Stimulated activated naive CD8-positive, alpha-beta T cell treated with anti-CD3 and anti-CD28 coated beads, Interleukin-15, amount 100 ng/mL, for 72 hours (primary cell): ENCODE measurements at places on chromosomes 1 and 21.

GRCh38 chr1:158801396-158801795 lies 20.4 kb upstream of the OR6N2 start:
- no peak for DNase-seq

- DNase-seq: no peak
Measured at GRCh38 chr1:230156068-230156467, 89.0 kb downstream of the GALNT2 start.

DNA sequence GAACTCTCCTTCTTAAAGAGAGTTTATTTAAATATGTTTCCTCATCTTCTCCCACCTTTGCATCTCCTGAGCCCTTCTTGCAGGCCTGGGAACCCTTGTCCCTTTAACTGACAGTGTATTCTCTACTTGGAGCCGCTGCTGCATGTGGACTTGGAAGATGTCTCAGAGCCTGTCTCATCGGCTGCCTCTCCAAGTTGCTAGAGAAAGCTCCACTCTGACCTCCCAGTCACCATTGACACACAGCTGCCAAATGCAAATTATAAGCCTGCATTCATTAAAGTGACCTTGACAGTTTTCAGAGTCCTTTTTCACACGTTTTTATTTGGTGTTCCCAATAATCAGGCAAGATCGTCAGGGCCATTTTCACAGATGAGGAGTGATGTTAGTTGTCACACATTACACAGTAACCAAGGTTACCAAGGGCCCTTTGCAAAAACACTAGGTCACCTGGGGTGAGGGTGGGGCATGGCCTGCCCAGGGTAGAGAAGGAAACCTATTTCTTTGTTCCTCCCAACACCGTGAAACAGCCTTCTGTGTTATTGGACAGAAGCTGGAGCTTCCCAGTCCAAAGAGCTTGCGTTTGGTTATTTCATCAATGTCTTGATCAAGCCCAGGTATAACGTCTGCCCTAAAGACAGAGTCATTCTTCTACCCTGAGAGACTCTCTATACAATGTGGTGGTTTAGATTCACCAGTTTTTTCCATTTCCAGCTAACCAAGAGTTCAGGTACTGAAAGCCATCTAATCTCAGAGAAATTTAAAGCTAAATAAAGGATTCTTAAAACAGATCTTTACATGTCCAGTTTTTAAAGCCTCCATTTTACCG lies 164.1 kb downstream of the GALNT2 start:
- DNase-seq: no peak

DNA sequence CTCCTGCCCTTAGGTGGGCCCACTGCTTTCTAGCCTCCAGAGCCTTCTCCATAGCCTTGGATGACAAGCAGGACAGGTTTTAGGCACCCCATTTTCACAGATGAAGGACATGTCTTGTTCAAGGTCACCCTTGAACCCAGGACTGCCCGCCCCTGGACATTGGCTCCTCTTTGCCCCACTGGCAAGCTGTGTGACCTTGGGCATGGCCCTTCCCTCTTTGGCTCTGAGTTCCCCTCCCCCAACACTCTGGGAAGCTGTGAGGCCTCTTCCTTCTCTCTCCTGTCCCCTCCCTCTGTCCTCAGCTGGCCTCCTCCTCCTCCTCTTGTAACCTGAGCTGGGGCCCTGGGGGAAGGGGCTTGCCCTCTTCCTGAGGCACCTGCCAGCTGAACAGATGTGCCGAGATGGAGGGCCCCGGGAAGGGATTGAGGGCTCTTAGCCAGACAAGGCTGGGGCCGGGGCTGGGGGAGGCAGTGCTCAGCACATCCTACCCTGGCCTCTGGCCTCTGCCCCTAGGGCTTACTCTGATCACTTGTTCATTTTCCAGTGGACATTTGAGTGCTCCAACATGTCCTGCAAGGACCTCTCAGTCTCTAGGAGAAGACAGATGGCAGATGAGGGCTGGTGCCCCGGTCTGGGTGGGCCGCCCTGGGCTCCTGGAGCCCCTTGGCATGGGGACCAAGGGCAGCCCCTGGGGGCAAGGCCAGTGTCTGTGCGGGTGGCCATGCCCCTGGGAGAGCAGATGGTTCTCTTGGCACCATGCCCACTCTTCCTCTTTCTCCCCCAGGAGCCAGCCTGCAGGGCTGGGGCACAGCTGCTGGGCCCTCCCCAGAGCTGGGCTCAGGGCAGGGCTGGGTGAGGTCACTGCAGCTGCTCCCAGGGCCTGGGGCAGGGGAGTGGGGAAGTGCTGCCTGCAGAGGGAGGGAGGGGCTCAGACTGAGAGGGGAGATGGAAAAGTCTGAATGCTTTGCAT lies 10.7 kb downstream of the FOXO6 start:
- DNase-seq: no peak

DNA sequence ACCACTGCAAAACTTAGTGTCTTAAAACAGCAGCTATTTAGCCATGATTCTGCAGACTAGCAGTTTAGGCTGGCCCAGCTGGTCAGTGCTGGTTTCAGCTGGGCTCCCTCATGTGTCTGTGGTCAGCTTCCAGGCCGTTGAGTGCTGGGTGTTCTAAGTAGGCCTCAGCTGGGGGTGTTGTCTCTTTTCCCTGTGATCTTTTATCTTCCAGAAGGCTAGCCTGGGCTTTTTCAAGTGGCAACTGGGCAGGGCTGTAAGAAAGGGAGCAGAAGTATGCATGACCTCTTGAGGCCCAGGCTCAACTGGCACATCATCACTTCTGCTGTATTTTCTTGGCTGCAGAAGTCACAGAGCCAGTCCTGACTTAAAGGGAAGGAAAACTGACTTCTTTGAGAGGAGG lies 136.1 kb downstream of the KIF26B start:
- DNase-seq: no peak

- DNase-seq: no peak
Measured at GRCh38 chr1:165912638-165913037, 85.2 kb downstream of the UCK2 start.

- peak; percentile 74 for DNase-seq
Measured at GRCh38 chr1:34742667-34743270, 12.1 kb upstream of the GJB5 start.

DNA sequence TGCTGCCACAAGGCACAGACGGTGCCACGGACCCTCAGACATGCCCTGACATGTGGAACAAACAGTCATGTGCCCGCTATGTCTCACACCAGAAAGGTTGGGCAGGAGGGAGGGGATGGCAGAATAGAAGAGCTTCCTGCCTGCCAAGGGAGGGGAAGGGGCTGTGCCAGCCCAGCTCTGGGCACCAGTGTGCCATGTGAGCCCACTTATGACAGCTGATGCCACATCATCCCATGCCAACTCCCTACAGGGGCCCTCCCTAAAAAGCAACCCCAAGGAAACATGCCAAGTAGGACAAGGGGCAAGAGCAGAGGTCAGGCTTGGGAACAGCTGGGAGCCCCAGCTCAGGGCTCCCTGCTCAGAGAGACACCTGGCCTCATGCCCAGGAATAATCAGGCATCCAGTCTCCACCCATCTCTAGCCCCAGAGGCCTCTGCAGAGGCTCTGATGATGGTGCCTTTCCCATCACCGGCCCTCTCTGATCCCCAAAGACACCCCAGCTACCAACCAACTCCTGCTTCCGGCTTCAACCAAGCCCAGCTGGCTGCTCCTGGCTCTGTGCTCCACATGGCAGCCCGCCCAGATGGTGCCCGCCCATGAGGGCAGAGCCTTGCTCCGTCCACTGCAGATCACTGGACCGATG lies 10.3 kb downstream of the ADGRB2 start:
- DNase-seq: no peak

DNA sequence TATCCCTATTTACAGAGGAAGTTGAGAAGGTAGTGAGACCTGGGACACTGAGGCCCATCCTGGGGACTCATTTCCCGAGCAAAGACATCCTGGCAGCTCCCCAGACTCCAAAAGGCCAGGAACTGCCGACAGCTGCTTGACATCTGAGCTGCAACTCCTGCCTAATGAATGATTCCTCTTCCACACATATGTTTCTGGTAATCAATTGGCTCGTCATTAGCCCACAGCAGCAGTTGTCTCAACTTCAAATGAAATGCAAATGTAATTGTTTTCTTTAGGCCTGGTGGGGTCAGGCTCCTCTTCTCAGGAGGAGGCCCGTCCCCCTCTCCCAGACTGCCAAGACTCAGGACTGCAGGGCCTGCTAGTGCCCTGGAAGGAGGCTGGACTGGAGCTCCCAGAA lies 61.8 kb upstream of the DISP3 start:
- no peak for DNase-seq
